ENCODE measurements at places on chromosomes 4 and X.

DNA sequence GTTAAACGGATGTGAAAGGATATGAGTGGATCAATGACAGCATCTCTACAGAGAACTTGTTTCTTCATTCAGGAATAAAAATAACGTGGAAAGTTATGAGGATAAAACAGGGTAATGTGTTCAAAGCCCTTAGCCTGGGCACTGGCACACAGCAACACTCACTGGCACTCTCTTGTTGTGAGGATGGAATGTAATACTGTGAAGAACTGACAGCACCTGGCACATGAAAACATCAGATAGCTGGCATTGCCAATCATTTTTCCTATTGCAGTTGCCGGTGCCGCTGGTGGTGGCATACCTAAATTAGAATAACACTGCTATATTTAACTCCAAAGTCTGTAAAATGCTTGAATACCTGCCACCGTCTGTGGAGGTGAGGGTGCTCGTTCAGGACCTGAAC is 1061.2 kb downstream of the DMD start:
- no peak for DNase-seq

DNA sequence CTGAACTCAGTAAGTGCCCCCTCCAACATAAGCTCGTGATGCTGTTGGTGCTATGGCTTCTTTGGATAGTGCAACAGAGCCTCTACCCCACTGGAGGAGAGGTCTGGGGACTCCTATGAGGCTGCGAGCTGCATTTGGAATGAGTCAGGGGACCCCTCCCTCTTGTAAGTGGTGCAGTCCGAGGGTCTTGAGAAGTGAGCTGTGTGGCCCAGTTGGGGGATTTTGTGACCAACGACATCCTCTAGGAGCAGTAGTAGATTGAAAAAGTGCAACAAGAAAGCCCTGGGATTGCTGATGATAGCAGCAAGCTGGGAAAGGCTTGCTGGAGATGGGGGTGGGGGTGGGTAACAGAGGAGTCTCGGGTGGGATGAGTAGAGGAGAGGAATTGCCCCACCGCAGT is 3.1 kb downstream of the FRMPD3 start:
- DNase-seq: no peak

DNA sequence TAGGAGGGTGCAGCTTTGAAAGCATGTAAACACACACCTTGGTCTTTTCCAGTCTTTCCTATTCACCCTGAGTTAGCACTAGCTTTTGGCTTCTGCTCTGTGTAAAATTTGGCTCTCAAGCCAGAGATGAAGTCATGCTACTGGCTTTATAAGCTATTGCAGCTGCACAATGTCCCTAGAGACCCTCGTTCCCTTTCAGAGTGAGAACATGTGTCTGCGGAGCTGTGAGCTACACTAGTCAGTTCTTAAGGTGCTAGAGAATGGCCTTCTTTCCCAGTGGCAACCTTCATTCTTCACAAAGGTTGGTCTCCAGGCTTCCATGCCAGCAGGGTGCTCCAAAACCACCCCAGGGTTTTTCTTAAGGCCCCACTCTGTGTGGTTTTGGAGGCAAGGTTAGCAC is 199.1 kb downstream of the SPATA18 start:
- DNase-seq: peak; percentile 79

- DNase-seq: no peak
These were observed 420.3 kb downstream of the FAT4 start for GRCh38 chr4:125735102-125735501.

DNA sequence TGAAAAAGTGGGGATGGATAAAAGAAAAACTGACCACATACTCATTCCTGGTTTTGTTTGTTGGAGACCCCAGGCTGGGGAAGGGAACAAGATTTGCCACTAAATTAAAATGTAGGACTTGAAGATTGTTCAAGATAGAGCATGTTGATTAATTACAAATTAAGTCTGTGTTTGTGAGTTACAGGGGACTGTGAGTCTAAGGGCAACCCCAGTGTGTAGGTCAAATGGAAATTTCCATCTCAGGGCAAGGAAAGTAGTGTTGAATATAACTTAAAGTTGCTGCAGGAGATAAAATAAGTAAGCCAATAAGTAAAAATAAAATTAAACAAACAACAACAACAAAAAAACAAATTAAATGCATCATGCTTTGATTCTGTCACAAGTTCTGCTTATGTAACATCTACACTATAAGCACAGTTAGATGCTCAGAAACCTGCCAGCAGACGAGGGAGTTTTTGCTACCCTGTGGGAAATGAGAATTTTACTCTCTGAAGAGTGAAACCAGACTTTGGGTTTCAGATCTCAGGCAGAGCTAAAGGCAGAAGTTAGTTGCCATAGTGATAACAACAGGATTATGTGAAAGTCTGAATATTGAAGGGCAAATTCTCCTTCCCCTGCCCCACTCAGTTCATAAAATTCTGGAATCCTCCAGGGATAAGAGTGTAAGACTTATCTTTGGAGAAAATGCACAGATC is 352.3 kb downstream of the GRXCR1 start:
- DNase-seq: no peak

DNA sequence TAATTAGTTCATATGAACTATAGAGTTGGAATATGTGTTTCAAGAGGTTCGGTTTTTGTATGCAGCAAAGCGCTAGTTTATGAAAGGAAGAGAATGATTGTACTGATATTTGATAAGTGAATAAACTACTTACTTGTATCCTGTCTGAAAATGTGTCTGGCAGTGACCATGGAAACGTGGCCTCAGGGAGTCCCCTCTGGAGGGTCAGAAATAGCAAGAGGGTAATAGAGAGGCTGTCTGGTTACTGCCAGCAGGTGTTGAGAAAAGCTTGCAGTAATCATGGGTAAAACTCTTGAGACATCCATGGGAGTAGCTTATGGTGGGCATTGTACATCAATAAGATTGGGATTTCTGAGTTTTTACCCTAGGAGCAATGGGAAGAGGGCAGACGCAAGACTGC is 77.1 kb downstream of the DCLK2 start:
- DNase-seq: no peak

DNA sequence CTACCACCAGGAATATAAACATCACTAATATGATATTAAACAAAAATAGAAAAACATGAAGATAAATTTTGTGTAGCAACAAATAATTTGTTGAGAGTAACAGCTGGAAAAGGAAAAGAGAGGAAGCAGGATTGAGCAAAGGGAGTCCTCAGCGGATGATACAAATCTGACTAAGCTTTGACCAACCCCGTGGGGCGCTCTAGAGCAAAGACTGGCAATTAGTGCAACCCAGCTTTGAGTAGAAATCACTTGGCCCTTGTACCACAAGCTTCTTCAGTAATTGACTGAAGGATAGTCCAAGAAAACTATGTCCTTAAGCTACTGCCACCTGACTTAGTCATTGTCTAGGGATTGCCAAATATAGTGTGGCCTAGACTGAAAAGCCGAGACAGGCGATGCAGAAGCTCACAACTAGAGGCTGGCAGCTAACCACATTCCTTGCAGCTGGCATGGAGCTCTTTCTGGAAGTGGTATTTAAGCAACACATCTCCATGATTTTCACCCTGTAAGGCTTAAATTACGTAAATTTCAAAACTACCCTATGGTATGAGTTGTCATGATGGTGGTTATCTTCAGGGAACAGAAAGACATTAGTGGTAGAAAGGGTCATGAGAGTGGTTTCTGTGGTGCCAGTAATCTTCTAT is 396.0 kb downstream of the PDGFC start:
- no peak for DNase-seq

- no peak for DNase-seq
These were observed 5.1 kb downstream of the ADGRA3 start for GRCh38 chr4:22510750-22511149.

GRCh38 chrX:71547339-71547738 is 14.4 kb downstream of the OGT start:
- DNase-seq: no peak

- no peak for DNase-seq
These were observed 1.0 kb upstream of the RFC1 start for GRCh38 chr4:39367166-39367565.

GRCh38 chrX:120358737-120359456 is 3.0 kb upstream of the ATP1B4 start:
- no peak for DNase-seq

DNA sequence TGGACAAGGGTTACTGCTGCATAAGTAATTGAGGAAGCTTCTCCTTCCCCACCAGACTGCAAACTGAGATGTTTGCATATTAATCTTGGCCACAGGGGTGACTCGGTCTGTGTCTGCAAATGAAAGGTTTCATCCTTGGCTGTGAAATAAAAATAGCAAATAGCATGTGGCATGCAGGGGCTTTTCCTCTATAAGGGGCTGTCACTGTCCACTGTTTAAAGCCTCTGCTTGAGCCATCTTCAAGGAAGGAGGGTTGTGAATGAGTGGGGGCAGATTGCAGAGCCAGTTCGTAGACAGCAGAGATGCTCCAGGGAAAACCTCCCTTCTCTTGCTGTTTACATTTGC is 33.3 kb downstream of the TMSB4X start:
- DNase-seq: no peak

GRCh38 chr4:125243789-125244397 is 70.9 kb upstream of the FAT4 start:
- DNase-seq: no peak

GRCh38 chr4:38621028-38621684 is 42.8 kb upstream of the KLF3 start:
- no peak for DNase-seq

Data from urinary bladder (tissue), 4 donors.